ENCODE measurements at places on chromosomes 7 and 10.
A peak's percentile ranks its signal among the peaks of the same experiment; 100 is the strongest.

- peak; percentile 45 for DNase-seq
Observed at GRCh38 chr10:105800641-105801040, 1159.6 kb downstream of the SORCS3 start.

DNA sequence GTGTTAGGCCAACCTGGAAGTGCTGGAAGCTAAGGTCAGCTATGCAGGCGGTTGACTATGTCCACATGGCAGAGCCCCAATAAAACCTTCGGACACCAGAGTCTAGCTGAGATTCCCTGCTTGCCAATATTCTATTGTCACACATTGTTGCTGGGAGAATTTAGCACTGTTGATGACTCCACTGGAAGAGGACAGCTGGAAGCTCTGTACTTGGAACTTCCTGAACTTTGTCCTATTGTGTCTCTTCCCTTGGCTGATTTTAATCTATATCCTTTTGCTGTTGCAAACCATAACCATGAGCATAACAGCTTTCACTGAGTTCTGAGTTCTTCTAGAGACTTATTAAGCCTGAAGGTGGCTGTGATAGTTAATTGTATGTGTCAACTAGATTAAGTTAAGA is 12.0 kb downstream of the XRCC2 start:
- DNase-seq = no peak

DNA sequence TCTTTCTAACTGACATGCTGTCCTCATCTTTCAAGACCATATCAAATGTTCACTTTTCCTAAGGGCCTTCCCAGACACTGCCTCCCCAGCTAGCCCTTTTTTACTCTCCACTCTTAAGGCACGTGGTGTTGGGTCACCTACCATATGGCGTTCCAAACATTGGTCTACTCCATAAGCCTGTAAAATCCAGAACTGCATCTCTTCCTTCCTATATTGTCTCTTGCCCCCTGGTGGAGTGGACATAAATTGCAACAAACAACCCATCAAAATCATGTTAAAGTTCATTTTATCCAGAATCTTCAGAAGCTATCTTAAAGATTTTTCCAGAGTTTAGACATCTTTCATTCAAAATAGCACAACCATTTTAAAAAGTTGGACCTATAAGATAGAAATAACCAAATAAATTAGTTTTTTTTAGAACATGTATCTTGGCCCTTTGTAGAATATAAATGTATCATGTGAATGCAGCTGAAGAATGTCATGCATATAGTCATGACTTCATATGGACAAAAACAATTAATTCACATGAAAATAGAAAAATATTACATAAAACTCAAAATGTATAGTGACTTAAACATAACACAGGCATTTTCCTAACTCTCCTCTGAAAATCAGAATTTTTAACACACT is 180.6 kb upstream of the CHRM2 start:
- DNase-seq = peak; percentile 46

- peak; percentile 43 for DNase-seq
Observed at GRCh38 chr10:119659951-119660350, 8.8 kb downstream of the BAG3 start.

- no peak for DNase-seq
Observed at GRCh38 chr10:79947787-79948424, 999 bp downstream of the SFTPD start.

DNA sequence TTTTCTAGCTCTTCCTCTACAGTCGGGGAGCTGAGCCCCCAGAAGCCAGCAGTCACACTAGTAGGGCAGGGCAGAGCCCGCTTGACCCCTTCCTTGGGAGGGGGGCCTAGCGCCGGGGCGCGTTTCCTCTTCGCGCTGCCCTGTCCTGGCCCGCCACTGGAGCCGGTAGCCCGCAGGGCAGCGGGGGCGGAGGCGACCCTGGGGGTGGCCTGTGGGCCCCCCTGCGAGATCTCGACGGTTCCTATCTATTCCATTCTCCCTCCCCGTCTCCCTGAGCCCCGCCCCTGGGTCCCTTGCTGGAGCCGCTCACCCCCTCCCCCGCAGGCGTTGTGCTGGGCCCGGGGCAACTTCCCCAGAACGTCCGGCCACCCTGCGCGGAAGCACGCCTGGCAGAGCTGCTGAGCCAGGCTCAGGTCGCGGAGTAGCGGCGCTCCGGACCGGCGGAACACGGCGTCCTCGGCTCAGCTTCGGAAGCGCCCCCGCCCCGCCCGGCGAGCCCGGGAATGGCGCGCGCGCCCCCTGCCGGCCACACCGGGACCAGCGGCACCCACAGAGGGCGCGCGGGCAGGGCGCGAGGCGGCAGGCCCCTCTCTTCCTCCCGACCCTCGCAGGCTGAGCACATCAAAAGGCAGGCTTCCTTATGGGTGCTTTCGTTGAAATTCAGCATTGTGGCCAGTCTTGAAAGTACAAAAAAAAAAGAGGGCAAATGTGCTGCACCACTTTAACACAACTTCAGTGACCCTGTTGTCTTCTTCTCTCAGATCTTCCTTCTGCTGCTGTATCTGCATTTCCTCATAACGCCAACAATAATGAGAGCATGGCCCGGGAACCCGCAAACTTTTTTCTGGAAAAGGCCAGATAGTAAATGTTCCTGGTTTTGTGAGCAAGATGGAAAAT is 327.6 kb downstream of the TNS3 start:
- DNase-seq = peak; percentile 53

GRCh38 chr10:47016564-47016963 is 105.3 kb downstream of the PTPN20 start:
- no peak for DNase-seq

DNA sequence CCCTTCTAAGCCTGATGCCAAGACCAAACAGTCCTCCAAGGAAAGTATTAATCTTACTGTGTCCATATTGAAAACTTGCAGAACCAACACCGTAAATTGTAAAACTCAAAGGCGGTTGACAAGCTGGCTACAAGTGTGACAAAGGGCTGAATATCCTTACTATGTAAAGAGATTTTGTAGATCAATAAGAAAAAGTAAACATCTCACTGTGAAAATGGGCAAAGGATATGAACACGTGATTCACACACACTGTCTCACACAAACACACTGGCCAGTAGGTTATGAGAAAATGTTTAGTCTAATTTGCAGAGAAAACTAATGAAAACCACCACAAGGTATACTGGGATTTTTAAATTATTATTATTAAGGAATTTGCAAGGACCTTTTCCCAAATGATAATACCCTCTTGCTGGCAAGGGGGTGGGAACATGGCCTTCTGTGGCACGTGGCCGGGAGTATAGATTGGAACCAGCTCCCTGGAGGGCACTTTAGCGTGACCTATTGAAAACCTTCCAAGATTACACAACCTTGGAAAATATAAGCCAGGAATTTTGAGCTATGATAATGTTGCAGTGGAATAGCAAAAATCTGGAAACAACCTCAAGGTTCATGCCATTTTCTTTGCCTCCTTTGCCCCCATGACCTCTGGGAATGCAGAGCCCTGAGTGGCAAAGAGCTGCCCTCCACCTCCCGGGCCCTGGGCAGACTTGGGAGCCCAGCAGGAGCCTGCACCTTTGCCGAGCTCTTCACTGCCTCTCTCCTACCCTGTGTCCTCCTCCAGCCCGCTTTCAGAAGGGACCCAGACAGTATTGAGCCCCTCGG is 26.2 kb upstream of the SLC29A3 start:
- no peak for DNase-seq

Measured in iris pigment epithelial cell (primary cell).